ENCODE measurements at places on chromosomes 12 and 14.

GRCh38 chr12:16583969-16584745 lies 21.8 kb downstream of the LMO3 start:
- no peak for DNase-seq

DNA sequence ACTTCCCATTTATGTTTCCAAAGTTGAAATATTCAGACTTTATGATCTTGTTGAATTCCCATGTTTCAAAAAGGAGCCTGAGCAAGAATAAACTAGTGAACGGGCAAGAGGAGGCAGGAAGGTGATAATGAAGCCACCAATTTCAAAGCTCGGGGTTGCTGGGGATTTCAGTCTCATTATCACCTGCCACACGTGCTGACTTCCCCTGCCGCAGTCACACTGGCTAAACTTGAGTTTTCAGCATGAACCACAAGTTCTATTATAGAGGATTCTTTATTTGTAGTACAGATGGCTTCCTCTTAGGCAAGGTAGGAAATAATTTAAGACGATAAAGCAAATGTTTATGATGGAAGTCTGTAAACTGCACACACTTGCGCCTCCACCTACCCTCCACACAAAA lies 18.1 kb upstream of the DIABLO start:
- no peak for DNase-seq

DNA sequence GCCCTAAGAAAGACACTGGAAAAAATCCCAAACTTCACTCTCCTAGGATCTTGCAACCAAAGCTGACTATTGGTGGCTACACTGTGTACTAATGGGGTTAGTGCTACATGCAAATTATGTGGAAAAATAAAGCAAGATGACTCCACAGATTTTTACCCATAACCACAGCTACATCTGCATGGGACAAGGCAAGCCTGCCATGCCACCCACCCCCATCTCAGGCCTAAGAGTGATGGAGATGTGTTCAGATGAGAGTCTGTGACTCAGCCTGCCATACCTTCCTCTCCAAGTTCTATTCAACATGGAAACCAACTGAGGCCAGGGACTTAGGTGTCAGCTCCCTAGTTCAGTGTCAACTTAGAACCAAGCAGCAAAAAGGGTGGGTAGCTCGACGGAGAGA lies 206.2 kb downstream of the PELI2 start:
- no peak for DNase-seq

- no peak for DNase-seq
Measured at GRCh38 chr12:43848226-43848507, 12.3 kb downstream of the TMEM117 start.

- no peak for DNase-seq
Measured at GRCh38 chr12:12446786-12447185, 89.9 kb downstream of the BORCS5 start.

Measured in kidney capillary endothelial cell (primary cell).